ENCODE measurements at places on chromosomes 7 and 10.

GRCh38 chr7:122532406-122533269 is 166.3 kb downstream of the RNF133 start:
- DNase-seq = no peak

- DNase-seq = no peak
Measured at GRCh38 chr10:13705526-13706174, 118.9 kb downstream of the PRPF18 start.

- DNase-seq = no peak
Measured at GRCh38 chr7:92563345-92563744, 26.8 kb downstream of the FAM133B start.

- no peak for DNase-seq
Measured at GRCh38 chr7:131529179-131529578, 27.2 kb downstream of the PODXL start.

DNA sequence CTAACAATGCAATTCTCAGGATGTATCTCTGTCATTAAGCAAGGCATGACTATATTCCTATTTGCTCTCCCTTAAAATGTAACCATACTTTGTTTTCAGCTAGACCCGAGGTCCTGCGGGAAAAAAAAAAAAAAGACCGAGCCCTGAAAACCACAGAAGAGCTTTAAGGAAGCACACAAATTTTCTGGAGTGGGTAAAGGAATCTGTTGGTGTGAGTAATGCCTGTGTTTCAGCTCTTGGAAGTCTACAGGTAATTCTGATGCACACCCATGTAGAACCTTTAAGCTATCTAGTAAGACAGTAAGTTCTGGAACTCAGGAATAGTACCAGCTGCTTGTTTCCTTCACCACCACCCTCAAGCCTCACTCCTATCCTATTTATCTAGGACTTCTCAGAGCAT is 351.1 kb downstream of the PARD3 start:
- DNase-seq = no peak

DNA sequence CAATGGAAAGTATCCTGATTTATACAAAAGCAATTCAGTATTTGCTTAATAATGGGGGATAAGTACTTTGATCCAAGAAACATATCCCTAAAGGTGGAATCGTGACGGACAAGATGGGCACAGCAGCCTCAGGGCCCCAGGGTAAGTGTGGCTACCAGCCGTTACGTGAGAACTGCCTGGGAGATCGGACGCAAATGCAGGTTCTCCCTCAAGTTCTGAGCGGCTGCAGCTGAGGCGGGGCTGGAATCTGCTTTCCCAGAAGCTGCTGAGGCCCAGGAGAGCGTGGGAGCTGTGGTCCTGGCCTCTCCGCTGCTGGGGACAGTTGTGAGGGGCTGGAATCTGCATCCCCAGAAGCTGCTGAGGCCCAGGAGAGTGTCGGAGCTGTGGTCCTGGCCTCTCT is 13.5 kb downstream of the FOXL3 start:
- no peak for DNase-seq

DNA sequence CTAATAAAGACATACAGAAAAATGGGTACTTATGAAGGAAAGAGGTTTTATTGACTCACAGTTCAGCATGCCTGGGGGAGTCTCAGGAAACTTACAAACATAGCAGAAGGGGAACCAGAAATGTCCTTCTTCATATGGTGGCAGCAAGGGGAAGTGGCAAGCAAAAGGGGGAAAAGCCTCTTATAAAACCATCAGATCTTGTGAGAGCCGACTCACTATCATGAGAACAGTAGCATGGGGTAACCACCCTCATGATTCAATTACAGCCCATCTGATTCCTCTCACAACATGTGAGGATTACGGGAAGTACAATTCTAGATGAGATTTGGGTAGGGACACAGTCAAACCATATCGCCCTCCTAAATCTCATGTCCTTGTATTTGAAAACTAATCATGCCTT is 1305.4 kb upstream of the SORCS1 start:
- DNase-seq = no peak

DNA sequence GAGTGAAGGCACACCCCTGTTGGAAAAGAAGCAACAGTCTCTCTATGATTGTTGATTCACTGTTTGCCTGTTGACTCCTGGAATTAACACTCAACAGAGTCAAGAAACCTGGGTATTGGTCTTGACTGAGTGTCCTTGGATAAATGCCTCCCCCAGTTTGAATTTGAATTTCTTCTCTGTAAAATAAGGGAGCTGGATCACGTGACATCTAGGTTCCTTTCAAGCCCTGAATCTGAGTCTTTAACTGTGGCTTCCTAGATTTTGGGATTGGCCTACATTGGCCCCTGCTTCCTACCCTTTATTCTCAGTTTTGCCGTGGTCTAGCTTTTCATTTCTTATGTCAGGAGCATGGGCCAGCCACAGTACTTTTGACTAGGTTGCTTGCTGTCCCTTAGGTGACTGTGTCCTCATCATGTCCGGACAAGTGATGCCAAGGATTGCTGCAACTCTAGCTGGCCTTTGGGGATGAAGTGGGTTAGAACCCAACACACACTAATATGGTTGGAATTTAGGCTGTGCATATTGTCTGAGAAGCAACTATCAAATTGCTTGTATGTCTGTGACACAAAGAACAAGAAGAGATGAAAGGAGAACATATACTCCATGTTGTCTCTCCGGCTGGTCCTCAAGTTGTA is 35.4 kb downstream of the CALD1 start:
- DNase-seq = no peak

DNA sequence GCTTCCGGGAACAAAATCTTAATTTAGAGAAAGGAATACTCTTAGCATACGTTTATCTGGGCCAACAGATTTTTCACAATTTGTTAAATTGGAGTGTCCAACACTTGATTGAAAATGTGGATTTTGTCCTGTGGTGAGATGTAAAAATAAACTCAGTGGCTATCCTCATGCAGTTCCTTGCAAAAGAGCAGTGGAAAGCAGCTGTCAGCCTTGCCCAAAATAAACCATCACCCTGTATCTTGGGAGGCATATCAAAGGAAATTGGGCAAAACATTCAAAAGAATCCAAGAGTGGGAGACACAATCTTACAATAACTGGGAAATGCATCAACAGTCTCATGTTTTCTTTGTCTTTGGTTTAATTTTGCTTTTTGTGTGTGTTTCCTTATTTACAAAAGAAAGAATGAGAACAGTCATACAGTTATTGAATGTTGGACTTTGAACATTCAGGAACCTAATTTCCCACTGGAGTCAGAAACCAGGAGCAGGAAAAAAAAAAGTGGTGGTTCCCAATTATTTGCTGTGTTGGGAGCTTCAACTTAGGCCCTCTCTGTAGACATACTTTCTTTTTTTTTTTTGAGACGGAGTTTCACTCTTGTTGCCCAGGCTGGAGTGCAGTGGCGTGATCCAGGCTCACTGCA is 44.4 kb upstream of the DGKI start:
- DNase-seq = no peak

- DNase-seq = no peak
Measured at GRCh38 chr10:127980898-127981297, 74.0 kb downstream of the PTPRE start.

DNA sequence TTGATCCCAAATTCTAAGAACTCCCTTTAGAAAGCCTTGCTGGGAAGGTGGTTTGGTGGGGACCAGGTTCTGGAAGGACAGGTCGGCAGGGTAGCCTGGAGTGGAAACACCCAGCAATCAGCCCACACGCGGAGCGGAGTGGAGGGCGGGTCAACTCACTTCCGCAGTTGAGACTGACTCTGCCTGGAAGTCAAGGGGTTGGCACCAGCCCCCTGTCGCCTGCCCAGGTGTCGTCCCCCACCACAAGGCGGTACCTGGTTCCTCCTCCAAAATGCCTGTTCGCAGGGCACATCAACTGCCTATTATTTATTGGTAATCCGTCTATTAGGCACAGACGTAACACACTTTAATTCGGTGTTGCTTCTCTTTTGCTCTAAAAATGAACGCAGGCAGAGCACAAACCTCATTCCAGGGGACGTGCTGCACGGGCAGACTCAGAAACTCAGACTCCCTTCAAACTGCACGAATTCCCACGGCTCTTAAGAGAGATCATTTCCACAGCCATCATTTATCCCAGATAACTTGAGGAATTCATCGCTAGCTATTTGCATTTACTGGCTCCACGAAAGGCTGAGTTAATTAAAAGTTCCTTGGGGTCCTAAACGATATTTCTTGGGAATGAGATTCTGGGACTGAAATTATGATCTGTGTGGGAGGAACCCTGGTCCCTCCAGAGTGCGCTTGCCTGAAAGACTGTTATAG is 248.2 kb upstream of the PPP2R2D start:
- no peak for DNase-seq

- no peak for DNase-seq
Measured at GRCh38 chr7:81161451-81162075, 242.7 kb upstream of the SEMA3C start.

DNA sequence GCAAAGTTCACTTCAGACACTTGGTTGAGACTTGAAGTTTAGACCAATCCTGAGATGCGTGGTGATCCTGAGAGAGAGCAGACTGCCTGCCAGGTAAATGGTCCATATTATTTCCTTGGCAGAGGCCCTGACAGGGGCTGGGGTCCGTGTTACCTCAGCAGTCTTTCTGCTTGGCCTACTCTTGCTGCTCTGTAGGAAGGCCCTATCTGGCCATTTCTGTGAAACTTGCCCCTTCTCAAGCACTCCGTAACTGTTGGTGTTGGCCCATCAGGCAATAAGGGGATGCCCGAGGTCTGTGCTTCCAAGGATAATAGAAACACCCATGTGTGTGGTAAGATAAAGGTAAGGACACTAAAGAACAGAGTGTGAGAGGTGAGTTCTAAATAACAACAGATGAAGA is 20.0 kb downstream of the LOXL4 start:
- no peak for DNase-seq

DNA sequence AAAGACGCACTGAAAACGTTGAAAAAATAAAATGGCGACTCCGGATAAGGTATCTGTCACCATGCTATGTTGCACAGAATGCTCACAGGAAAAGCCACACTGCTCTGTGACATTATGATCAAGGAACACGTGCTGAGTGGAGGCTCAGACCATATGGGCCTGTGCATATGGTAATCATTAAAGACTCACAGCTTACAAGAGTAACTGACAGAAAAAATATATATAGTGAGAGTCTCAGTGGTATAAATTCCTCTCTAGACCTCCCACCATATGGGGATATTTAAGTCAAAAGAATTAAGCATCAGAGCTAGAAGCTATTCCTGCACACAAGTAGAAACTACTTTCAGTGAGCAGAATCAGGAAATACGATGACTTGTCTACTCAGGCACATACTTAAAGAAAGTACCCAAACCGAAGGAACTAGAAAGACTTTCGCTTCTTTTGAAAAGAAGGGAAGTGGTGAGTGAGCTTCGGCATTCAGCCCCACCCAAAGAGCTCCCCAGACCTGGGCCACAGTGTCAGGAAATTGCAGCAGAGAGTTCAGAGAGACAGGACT is 65.1 kb upstream of the MPP7 start:
- peak; percentile 84 for DNase-seq

DNA sequence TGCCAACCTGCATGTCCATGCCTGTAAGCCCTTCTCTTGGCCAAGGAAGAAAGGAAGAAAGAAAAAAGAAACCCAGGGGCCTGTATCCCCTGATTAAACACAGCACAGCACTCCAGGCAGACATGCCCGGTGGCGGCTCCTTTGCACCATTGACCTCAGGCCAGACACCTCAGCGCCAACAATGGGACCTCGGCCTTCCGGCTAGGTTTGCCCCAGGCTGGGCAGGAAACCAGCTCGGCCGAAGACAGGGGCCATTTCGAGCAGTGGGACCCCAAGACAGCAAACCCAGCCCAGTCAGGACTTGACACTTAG is 2.8 kb downstream of the HOXA10 start:
- peak; percentile 12 for DNase-seq

DNA sequence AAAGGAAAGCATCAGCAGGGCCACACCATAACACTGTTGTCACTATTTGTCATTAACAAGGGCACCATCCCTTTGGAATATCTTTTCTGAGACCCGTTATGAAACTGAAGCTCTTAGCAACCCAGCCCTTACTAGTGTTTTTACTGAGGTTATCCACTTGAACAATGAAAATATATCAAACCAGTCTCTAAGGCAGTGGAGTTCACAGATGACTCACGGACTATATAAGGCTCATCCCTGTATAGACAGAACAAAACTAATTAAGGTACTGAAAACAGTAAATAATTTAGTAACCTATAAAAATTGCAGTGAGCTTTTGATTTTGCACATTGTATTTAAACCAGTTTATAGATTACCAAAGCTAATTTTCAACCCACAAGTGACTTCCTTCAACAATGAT is 196.0 kb downstream of the ELAPOR2 start:
- no peak for DNase-seq

- DNase-seq = no peak
Measured at GRCh38 chr10:17031637-17032635, 97.7 kb downstream of the CUBN start.

DNA sequence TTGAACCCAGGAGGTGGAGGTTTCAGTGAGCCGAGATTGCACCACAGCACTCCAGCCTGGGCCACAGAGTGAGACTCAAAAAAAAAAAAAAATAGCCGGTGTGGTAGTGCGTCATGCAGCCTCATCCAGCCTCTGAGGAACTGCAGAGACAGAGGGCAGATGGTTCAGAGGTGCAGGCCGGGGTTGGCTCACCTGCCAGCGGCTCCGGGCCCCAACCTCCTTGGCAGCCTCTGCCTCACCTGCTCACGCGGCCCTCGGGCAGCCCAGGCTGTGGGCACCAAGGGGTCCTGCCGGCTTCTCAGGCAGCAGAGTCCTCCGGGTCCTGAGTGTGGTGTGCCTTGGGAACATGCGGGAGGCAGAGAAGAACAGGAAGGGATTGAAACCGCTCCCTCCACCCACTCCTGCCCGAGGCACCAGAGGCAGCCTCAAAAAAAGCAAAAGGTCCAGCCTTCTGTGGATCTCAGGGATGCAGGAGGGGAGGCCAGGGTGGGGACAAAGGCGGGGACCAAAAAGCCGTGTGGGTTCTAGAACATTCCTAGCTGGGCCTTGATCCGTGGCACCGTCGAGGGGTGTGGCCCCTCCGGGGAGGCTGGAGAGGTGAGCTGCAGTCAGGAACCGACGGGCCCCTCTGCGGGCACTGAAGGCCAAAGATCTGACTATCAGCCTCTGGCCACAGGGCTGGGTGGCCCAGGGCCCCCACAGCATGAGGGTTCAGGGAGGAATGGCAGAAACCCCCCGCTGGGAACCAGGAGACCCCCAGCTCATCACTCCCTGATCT is 55.4 kb upstream of the DNAJB6 start:
- no peak for DNase-seq

DNA sequence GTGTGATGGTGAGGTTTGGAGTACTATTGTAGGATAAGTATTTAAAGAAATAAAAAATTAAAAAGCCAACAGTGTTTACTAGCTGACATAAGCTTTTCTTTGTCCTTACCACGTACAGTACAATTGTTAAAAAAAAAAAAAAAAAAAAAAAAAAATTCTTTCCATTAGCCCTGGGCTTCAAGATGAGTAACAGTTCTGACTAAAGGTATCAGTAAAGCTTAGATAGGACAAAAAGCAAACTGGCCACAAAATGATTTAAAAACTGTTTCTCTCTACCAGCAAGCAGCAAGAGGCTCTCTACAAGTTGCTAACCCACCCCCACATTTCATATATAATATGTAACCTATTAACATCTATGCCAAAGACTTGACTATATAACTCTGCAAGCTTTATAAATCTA is 17.5 kb downstream of the HYCC1 start:
- DNase-seq = no peak
